Globus pallidus (tissue), 1 donor: ENCODE measurements at places on chromosomes 6 and 20.

DNA sequence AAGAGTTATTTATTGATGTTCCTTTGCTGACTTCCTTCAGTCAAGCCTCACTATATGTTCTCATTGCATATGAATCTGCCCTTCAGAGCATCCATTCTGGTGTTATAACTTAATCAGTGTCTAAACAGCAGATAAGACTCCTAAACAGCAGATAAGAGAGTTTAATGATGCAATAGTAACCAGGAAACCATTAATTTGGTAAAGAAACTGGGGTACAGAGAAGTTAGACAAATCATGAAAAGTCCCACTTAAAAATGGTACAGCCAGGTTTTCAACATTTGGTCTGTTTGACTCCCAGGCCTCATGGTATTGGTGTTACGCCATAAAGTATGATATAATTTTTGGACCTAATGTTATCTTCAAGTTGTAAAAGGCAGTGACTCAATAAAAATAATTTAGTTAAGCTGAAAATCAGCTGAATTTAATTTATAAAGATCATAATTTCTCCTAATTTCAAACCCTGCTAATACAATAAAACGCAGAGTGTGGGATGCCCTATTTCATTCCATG is 127.4 kb upstream of the DST start:
- no peak for DNase-seq

- no peak for DNase-seq
These were observed 61.0 kb upstream of the NHSL1 start for GRCh38 chr6:138560130-138560860.

DNA sequence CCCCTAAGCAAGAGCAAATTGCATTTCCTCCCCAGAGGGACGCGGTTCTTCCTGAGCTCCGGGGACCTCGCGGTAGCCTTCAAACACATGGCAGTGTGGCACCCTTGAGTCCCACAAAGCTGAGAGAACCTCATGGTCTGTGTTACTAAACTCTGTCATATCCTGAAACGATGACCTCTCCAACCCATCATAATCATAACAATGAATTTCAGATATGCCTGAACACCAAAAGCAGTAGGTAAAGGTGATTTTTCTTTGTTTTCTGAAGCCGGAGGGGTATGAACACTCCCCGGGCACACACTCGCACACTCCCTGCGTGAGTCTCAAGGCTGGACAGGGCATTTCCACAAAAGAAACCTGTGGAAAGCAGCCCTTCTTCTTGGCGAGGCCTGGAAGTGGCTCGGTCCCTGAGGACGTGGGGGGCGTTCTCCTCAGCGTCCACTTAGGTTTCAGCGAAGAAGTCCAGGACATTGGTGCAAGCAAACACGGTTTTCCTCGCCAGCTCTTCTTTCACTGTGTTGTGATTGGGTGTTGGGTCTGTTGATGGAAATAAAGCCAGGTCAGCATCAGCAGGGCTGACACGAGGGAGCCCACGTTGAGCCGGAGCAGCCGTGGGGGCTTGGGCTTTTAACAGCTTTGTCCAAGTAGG is 183.4 kb downstream of the ERMARD start:
- no peak for DNase-seq

- no peak for DNase-seq
These were observed 15.0 kb upstream of the PKHD1 start for GRCh38 chr6:52102405-52102804.
